ENCODE measurements at places on chromosomes 6 and 20.

DNA sequence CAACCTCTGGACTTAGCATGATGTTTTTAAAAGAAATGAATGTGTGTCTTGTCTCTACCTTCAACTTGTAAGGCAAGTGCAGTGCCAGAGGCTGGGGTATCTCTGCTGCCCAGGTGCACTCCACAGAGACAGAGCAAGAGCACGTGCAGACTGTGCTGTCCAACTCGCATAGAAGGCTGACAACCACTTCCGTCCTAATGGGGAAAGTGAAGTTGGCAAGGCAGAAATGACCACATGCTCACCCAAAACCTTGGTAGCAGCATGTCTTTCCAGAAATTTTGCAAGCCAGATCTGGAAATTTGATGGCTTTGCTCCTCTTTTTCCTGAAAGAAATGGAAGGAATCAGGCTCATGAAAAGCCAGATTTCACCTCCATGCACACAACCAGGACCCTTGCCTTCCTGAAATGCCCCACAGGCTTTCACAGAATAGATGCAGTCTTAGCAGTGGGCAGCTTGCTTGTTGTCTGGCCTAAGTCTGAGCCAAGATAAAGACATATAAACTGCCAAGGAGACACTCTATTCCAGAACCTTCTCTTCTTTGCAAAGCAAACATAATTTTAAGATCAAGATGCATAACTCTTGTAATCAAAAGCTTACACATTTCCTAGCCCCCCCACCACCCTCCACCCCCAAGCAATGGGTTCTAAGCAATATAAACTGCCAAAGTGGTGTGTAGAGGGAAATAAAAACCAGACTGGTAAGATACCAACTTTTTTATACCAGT is 26.8 kb downstream of the SLC22A3 start:
- DNase-seq: no peak

DNA sequence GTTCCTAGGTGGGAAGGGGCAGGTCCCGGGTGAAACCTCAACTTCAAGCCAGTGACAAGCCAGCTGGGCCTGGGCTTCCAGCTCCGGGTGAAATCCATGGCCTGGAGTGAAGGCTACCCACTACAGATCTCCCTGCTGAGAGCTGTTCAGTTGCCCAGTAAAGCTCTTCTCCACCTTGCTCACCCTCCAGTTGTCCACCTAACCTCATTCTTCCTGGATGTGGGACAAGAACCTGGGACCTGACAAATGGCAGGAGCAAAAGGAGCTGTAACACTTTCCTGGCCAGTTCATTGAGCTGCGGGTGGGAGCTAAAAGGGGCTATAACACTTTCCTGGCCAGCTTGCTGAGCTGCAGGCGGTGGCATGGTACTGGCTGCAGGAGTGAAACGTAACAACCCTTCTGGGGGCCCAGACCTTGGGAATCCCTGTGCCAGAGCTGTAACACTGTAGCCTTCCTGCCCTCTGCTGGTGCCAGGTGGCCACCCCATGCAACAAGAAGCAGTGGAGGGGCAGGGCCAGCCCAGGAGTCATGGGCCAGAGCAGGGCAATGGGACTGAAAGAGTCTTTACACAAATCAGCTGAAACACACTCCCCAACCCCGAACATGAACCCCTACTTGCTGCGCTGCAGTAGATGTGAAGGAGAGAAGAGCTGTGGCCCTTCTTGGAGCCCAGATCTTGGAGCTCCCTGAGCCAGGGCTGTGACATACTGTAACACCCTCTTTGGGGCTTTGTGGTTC is 3.6 kb upstream of the HINT3 start:
- DNase-seq: no peak

- DNase-seq: no peak
Measured at GRCh38 chr6:152368751-152369624, 268.2 kb downstream of the SYNE1 start.

- DNase-seq: no peak
Measured at GRCh38 chr6:42041481-42042053, 8.8 kb upstream of the TAF8 start.

- DNase-seq: no peak
Measured at GRCh38 chr6:116507324-116507723, 4.1 kb upstream of the CALHM5 start.

- no peak for DNase-seq
Measured at GRCh38 chr6:4613795-4614194, 162.4 kb upstream of the CDYL start.

DNA sequence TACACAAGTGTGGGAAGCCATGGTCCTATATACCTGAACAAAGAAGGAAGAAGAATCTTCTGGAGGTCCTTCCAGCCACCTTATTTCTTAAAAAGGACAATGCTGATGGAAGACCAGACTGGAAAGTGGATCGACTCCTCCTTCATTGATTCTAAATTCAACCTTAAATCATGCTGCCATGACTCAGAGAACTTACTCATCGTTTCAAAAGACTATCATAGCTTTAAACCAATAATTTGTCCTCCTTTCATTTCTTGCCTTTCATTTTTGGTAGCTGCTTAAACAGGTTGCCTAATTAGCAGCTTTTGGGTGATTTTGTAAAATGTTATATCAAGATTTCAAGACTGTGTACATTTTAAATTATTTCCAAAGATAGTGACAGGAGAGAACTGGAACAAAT is 60.8 kb downstream of the RTN4IP1 start:
- DNase-seq: no peak

DNA sequence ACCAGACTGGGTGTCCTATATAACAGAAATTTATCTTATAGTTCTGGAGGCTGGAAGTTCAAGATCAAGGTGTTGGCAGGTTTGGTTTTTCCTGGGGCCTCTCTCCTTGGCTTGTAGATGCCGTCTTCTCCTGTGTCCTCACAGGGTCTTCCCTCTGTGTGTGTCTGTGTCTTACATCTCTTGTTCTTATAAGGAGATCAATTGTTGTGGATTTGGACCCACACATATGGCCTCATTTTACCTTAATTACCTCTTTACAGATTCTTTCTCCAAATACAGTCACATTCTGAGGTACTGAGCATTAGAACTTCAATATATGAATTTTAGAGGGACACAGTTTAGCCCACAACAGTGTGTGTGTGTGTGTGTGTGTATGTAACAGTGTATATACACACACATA is 74.5 kb downstream of the EDN1 start:
- no peak for DNase-seq

GRCh38 chr20:23265226-23265625 is 85.4 kb upstream of the NXT1 start:
- no peak for DNase-seq

GRCh38 chr20:25319241-25320034 is 71.2 kb downstream of the ABHD12 start:
- no peak for DNase-seq
